ENCODE measurements at places on chromosomes 7 and 10.
A peak's percentile ranks its signal among the peaks of the same experiment; 100 is the strongest.

DNA sequence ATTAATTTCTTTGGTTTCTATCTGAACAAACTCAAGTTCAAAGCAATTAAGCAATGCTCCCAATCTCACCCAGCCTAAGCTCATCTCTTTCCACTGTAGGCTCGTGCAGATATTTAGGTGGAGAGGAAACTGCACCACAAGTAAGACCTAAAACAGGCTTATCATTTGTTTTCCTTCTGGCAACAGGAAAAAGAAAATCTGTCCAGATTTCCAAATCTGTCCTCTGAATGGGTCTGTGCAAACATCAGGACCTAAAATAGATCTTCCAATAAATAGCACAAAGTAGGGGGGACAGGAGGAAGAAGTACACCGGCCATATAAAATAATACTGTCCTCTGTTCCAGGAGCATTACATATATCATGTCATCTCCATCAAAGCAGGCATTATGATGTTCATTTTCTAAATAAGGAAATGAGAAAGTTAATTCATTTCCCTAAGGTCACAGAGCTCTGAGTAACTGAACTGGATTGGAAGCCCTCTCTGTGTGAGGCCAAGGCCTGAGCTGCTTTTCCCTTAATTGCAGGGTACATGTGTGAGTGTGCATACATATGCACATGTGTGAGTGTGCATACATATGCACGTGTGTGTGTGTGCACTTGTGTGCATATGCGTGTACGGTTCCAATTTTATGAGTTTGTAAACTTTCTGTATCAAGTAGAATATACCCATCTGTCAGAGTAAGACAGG, 92.8 kb upstream of the PARD3 start:
- H3K4me1 ChIP-seq = no peaks in the 10 kb centered on the region
- no peaks in the 10 kb centered on the region for H3K27me3 ChIP-seq
- H3K4me3 ChIP-seq = no peak overlapping the region
- no peak for DNase-seq

GRCh38 chr10:91054325-91054724, 133.4 kb upstream of the ANKRD1 start:
- no peak for DNase-seq
- no peaks in the 10 kb centered on the region for H3K4me1 ChIP-seq

DNA sequence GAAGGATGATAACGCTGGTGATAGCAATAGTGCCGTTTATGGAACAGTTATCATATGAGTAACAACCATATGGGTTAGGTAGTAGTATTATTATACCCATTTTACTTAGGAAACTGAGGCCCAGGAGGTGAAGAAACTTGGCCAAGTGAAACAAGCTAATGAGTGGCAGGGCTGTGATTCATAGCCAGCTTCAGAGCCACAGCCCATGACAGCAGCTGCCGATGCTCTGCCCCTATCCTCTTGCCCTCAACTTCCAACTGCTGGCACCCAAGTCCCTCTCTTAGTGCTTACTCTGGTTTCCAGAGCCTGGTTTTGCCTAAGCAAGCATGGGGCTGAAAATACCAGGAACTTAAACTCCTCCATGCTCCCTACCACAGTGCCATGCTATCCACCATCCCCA, 12.3 kb downstream of the SH3PXD2A start:
- H3K27me3 ChIP-seq = no peaks in the 10 kb centered on the region
- H3K36me3 ChIP-seq = no peaks in the 10 kb centered on the region
- H3K4me3 ChIP-seq = no peak overlapping the region
- H3K27ac ChIP-seq = no peak overlapping the region

GRCh38 chr10:108783897-108784296, 1139.4 kb downstream of the XPNPEP1 start:
- H3K4me1 ChIP-seq = no peaks in the 10 kb centered on the region
- H3K27ac ChIP-seq = no peak overlapping the region
- H3K4me3 ChIP-seq = no peak overlapping the region
- DNase-seq = no peak

- H3K4me3 ChIP-seq = no peak overlapping the region
- no peaks in the 10 kb centered on the region for H3K36me3 ChIP-seq
- no peaks in the 10 kb centered on the region for H3K27me3 ChIP-seq
Measured at GRCh38 chr10:58555170-58555929, 42.7 kb downstream of the BICC1 start.

DNA sequence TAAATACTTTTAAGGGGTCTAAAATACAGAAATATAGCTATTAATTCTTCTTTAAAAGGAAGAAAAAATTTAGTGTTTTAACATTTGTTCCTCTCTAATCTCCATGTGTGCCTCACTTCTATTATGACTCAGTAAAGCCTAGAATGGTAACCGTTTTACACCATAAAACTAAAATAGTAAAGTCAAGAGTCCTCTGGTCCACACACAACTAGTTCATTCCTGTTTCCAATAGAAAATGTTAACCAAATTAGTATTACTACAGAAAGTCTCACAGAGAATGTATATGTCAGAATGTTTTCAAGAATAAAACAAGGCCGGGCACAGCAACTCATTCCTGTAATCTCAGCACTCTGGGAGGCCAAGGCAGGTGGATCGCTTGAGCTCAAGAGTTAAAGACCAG, 55.8 kb downstream of the CNOT4 start:
- H3K4me1 ChIP-seq = peaks cover 3% of the 10 kb centered on the region
- H3K27ac ChIP-seq = no peak overlapping the region
- no peaks in the 10 kb centered on the region for H3K36me3 ChIP-seq
- H3K27me3 ChIP-seq = no peaks in the 10 kb centered on the region

DNA sequence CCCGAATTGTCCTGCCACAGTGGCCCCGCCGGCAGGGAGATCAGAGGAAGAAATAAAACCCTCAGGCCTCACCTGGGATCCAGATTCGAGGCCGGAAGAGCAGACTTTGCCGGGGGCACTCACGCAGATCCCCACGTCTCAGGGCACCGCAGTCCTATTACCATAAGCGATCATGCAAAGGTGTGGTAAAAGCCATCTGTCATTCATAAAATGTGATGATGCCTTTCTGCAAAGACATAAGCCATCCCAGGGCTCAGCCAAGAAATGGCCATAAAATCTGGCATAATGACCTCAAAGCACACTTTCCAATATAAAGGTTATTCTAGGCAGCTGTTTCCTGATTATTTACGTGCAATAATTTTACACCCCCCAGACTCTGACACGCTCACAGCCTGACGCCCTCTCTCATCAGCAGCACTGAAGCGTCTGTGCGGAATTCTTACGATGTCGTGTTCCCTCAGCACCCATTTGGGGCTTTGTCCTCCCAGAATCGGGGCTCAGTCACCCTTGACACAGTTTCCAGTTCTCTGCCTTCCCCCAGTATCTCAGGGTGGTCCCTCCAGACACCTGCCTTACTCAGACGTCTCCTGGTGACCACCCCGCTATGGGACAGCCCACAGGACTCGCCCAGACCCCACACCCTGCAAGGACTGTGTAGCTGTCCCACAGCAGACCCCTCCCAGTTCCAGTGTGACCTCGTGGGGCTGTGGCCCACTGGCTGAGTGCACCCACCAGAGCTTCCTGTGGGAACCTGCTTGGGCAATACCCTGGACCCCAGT, 74.3 kb upstream of the FAM20C start:
- H3K36me3 ChIP-seq = no peaks in the 10 kb centered on the region
- H3K27ac ChIP-seq = peak overlapping the region; percentile 85
- peaks cover 32% of the 10 kb centered on the region for H3K27me3 ChIP-seq

DNA sequence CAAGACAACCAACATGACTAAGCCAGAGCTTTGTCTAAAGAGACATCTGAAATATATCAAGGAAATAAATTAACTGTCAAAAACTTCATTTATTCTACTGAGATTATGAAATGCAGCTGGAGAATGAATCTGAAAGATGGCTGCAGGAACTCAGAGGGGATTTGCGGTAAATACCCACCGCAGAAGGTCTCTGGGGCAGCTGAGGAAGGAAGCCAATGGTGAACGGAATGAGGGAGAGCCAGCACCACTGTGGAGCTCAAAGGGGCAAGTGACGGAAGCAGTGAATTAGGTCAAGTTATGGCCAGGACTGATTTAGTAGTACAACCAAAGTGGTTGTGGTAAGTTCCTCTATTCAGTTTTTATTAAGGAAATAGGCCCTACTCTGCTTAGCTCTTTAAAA, 215.3 kb upstream of the GLI3 start:
- H3K27me3 ChIP-seq = no peaks in the 10 kb centered on the region
- H3K4me3 ChIP-seq = no peak overlapping the region
- H3K4me1 ChIP-seq = no peaks in the 10 kb centered on the region
- no peaks in the 10 kb centered on the region for H3K36me3 ChIP-seq
- H3K27ac ChIP-seq = no peak overlapping the region
- DNase-seq = no peak

GRCh38 chr10:122336961-122337360, 37.5 kb upstream of the PLEKHA1 start:
- H3K4me1 ChIP-seq = no peaks in the 10 kb centered on the region
- DNase-seq = no peak
- no peaks in the 10 kb centered on the region for H3K27me3 ChIP-seq
- H3K27ac ChIP-seq = no peak overlapping the region

GRCh38 chr7:37286454-37286832, 162.2 kb downstream of the ELMO1 start:
- no peaks in the 10 kb centered on the region for H3K27me3 ChIP-seq
- peaks cover 86% of the 10 kb centered on the region for H3K4me1 ChIP-seq
- no peak overlapping the region for H3K4me3 ChIP-seq

GRCh38 chr10:24850727-24851296, 101.6 kb downstream of the PRTFDC1 start:
- no peak overlapping the region for H3K4me3 ChIP-seq
- H3K27ac ChIP-seq = no peak overlapping the region
- no peaks in the 10 kb centered on the region for H3K36me3 ChIP-seq
- DNase-seq = no peak
- H3K27me3 ChIP-seq = no peaks in the 10 kb centered on the region
- H3K4me1 ChIP-seq = no peaks in the 10 kb centered on the region

GRCh38 chr10:78696791-78697395, 371.9 kb upstream of the ZMIZ1 start:
- H3K4me1 ChIP-seq = peaks cover 15% of the 10 kb centered on the region
- no peaks in the 10 kb centered on the region for H3K36me3 ChIP-seq
- no peak for DNase-seq
- no peaks in the 10 kb centered on the region for H3K27me3 ChIP-seq
- no peak overlapping the region for H3K27ac ChIP-seq
- no peak overlapping the region for H3K4me3 ChIP-seq

DNA sequence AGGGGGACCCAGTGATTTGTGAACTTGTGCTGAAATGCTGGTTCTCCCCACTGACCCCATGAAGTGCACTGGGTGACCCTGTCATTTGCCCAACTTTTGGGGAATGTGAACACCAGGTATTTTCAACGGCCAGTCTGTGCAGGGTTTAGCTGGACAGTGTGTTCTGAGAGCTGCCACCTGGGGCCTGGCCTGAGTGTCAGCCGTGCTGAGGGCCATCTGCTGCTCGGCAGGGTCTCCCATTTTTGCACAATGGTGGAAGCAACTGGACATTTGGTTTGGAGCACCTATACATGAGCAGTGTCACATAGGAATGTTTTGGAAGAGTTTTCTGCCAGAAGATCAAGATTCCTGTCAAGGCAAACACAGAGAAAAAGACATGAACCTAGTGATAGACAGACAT, 5.2 kb downstream of the CHN2 start:
- no peak overlapping the region for H3K27ac ChIP-seq
- H3K36me3 ChIP-seq = no peaks in the 10 kb centered on the region
- no peak for DNase-seq

DNA sequence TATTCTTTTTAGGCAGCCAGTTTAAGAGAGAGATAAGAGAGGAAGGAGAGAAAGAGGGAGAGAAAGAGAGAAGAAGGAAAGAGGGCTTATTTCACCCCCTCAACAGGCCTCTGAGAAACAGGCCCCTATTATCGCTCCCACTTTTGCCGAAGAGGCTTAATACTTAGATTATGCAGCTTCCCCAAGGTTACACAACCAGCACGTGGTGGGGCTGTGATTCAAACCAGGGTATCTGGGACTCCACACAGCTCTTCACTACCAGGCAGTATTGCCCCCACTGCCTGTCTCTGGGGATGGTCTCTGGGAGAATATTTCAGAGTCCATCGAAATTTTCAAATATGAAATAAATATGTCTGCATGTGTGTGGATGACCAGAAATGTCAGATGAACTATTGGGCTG, 3.0 kb downstream of the GIMAP1 start:
- H3K27ac ChIP-seq = peak overlapping the region; percentile 87
- H3K36me3 ChIP-seq = peaks cover 56% of the 10 kb centered on the region
- H3K4me1 ChIP-seq = peaks cover 93% of the 10 kb centered on the region

- H3K27me3 ChIP-seq = no peaks in the 10 kb centered on the region
- peak overlapping the region; percentile 20 for H3K27ac ChIP-seq
- H3K4me3 ChIP-seq = no peak overlapping the region
- no peak for DNase-seq
- peaks cover 18% of the 10 kb centered on the region for H3K4me1 ChIP-seq
- no peaks in the 10 kb centered on the region for H3K36me3 ChIP-seq
Measured at GRCh38 chr7:37786741-37787569, 61.4 kb upstream of the NME8 start.

DNA sequence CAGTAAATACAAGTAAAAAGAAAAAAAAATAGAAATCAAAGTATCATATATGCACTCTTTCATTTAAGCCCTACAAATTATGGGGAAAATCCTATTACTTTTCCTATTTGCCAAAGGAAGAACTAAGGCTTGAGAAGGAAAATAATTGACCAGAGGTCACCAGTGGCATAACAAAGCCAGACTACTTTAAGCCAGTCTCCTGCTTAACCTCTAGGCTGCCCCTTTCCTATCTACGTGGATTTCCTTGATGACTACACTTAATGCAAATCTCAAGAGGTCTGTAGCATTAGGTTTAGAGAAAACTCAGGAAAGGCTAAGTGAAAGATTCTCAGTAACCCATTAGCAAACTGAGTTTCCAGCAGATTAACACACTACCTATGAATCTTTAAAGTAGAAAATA, 49.8 kb downstream of the TPK1 start:
- no peak overlapping the region for H3K27ac ChIP-seq
- H3K4me3 ChIP-seq = no peak overlapping the region
- no peaks in the 10 kb centered on the region for H3K27me3 ChIP-seq
- no peak for DNase-seq

DNA sequence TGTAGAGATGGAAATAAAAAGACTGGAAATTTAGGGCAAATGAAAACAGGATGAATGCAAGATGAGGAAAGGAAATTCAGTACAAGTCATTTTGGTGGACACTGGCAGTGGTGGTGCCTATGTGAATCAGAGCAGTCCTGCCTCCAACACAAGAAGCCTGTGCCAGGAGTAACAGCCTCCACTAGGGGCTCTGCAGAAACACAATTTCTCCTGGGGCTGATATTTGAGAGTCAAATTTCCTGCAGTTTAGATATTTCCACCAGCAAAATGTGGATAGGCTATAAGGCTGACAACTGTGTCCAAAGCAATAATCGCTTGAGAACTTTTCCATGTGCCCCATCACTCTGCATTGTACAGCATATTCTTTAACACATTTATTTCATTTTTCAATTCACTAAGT, 4.7 kb upstream of the PLXDC2 start:
- peaks cover 24% of the 10 kb centered on the region for H3K27me3 ChIP-seq
- no peak for DNase-seq
- no peak overlapping the region for H3K4me3 ChIP-seq
- no peak overlapping the region for H3K27ac ChIP-seq

DNA sequence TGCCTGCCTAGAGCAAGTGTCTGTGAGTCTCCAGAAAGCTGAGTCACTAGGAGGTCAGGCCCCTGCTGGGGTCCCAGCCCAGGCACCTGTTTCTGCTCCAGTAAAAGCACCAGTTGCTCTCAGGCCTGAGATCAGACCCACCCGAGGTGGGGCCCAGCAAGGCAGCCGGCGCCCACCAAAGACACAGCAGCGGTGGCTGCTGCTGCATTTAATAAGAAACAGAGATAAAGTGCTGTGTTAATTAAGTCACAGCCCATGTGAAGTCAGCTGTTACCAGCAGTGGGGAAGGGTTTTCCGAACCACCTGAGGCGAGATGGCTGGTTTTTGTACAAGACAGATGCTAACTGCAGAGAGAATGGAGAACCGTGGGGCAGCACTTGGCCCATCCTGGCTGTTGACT, 12.1 kb upstream of the LRRC18 start:
- H3K27me3 ChIP-seq = no peaks in the 10 kb centered on the region
- H3K27ac ChIP-seq = no peak overlapping the region
- DNase-seq = no peak
- H3K4me1 ChIP-seq = no peaks in the 10 kb centered on the region
- H3K4me3 ChIP-seq = no peak overlapping the region
